ENCODE measurements at places on chromosomes 1 and 21.
A peak's percentile ranks its signal among the peaks of the same experiment; 100 is the strongest.

- DNase-seq = no peak
Measured at GRCh38 chr1:97352936-97353382, 567.9 kb downstream of the DPYD start.

GRCh38 chr1:202229376-202229775 lies 35.8 kb downstream of the LGR6 start:
- DNase-seq = no peak

DNA sequence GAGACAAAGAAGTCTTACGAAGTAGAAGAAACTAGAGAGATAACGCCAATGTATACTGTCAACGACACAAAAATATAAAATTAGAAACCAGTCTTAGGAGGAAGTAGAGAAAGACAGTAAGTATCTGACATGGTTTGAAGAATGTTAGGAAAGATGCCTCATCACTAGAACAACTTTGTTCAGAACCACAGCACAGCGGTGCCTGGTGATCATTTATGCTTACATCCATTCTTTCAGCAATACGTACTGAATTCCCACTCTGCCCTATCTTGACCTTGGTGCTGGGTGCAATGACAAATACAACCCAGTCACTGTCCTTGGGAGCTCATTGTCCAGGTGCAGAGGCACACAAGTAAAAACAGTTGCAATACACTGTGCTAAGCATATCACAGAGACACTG lies 104.4 kb downstream of the TM2D1 start:
- DNase-seq = no peak

- no peak for DNase-seq
Measured at GRCh38 chr1:206798384-206798996, 26.2 kb upstream of the IL10 start.

DNA sequence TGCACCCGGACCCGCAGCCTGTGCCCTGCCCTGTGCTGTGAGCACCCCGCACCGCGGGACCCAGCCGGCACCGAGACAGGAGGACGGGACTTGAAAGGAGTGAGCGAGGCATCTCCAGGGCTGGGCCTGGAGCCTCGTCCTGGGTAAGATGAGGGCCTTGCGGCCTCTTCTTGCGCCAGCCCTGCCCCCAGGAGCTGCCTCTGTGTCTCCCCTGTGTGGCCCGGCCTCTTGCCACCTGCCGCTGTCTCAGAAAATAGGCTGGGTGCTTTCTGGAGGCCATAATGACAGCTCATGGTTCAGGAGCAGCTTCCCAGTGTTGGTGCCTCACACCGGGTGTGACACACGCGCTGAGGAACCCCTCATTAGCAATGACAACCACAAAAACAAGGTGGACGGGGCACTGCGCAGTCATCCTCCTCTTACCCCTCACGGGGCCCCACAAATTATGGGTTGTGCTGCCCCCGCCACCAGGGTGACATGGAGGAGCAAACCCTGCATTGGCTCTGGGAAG lies 161.5 kb upstream of the C1orf174 start:
- DNase-seq = no peak

GRCh38 chr1:244341455-244342450 lies 110.0 kb downstream of the ADSS2 start:
- DNase-seq = no peak

DNA sequence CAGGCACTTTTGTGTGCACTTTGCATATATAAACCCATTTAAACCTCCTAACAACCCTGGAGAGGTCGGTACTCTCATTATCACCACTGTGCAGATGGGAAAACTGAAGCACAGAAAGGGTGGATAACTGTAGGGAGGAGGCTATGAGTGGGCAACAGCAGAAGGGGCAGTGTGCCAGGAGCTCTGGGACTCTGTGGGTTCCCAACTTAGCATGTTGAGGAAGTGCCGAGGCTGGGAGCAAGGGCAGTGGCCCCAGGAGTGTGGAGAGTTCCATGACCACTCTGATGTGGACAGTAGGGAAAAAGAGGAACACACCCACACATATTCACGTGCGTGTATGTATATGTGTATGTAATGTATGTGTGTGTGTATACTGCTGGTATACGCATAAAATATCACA lies 25.7 kb upstream of the KCNC4 start:
- no peak for DNase-seq

DNA sequence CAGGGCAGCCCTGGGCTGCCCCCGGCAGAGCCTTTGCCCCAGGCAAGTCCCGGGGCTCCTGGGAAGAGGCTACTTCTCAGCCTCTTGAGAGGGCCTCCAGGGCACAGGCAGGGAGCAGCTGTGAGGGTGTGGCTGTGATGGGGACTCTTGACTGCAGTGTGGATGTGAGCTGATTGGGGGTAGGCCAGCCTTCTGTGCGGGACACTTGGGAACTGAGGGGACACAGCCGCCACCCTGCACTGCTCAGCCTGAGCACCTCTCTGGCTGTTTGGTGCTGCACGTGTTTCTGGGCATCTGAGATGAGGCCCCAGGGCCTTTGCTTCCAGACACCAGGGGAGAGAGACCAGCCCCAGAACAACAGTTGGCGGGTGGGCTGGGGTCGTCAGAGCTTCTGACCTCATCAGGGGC lies 62.1 kb downstream of the SKI start:
- DNase-seq = no peak

- peak; percentile 34 for DNase-seq
Measured at GRCh38 chr1:241551759-241552638, 19.8 kb downstream of the KMO start.

GRCh38 chr1:234893725-234894630 lies 234.7 kb downstream of the TOMM20 start:
- peak; percentile 53 for DNase-seq

DNA sequence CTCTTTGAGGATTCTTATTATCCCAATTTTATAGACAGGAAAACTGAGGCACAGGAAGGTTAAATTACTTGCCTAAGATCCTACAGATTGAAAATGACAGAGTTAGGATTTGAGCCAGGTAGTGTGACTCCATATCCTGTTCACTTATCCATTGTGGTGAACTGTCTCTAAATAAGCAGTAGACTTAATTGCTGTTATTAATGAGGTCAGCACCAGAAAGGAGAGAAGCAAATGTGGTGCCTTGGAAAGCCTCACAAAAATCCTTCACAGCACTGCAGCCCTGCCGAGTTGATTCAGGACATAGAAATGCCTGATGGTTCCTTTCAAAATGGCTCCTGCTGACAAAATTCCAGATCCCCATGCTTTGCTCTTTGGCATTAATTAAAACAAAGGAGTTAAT lies 193.3 kb upstream of the BEND5 start:
- DNase-seq = no peak

DNA sequence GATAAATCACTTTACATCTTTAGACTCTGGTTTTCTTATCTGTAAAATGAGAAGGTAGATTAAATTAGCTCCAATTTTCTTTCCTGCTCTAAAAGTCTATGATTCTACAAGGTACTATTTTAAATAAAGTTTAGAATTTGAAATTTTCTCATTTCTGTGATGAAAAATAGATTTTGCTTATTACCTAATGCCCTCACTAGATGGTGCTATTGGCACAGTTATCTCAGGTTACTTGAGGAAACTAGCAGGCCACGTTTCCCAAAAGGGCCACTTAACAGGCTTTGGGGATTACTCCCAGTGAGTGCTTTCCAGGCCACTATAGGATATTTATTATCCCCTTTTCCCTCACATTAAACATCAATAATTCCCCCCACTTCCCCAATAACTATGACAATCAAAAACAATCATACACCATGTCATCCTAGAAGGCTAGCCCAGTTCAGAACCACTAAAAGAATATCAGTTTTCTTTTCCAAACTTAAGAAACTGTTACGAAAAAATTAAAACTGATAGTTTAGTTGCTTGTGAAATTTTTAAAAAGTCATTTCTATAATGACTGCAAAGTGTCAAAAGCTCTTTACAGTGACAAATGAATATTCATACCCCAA lies 30.6 kb downstream of the OMA1 start:
- peak; percentile 14 for DNase-seq

- DNase-seq = peak; percentile 34
Measured at GRCh38 chr1:234212764-234213657, 160.2 kb upstream of the COA6 start.

DNA sequence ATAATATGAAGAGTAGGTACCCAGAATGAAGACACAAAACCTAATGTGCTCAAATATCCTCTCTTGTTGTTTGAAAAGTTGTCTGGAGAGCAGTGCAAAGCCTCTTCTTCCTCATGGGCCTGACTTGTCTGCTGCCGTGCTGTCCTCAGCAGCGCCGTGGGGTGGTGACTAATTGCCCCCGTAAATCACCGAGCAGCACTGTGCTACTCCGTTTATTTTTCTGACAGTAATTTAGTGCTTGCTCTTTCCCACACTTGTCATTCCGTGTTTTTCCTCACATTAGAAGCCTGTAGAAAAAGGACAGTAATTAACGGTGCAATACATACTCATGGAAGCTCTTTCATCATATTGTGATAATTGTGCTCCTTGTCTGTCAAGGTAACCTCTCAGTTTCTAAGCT lies 114.8 kb upstream of the BARHL2 start:
- DNase-seq = no peak

GRCh38 chr1:34681480-34682451 lies 73.1 kb upstream of the GJB5 start:
- DNase-seq = peak; percentile 61

GRCh38 chr1:77036560-77036959 lies 169.3 kb downstream of the ST6GALNAC5 start:
- DNase-seq = no peak

DNA sequence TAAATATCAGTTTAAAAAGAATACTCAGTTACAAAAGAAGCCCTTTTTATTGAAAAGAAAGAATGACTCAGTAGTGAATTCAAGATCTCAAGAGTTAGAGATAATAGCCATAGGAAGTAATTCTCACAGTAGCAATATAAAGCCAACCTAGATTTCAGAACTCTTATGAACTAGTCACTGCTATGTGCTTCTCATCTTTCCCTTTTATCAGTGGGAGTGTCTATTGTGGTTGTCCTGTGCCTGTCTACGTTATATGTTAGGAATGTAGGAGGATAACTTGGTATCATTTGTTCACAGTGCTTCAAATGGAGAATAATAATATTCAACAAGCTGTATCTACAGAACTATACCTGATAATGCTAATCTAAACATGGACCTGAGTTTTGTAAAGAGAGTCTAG lies 73.1 kb upstream of the RGS21 start:
- no peak for DNase-seq

DNA sequence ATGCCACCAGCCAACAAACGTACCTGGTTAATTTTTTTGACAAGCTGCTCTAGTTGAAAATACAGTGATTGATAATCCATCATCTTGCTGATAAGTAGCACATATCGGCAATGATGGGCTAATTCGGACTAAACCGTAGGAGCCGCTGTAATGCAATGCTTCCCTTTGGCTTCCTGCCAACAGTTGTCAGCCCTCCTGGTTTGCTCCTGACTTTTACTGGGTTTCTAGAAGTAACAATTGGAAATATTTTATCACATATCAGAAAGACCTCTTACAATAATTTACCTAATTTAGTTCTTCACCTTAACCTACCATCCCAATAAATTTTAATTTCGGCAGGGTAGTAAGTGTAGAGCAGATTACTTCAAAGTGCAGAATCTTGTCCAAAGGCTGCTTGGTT lies 148.5 kb downstream of the DHRS3 start:
- DNase-seq = no peak

GRCh38 chr21:35460441-35460840 lies 411.3 kb upstream of the RUNX1 start:
- DNase-seq = no peak

GRCh38 chr21:39503123-39503762 lies 51.5 kb downstream of the SH3BGR start:
- no peak for DNase-seq

All from activated naive CD8-positive, alpha-beta T cell treated with anti-CD3 and anti-CD28 coated beads, Interleukin-2, amount 50 U/mL, for 24 hours (primary cell).